ENCODE measurements at places on chromosomes 6 and 20.

DNA sequence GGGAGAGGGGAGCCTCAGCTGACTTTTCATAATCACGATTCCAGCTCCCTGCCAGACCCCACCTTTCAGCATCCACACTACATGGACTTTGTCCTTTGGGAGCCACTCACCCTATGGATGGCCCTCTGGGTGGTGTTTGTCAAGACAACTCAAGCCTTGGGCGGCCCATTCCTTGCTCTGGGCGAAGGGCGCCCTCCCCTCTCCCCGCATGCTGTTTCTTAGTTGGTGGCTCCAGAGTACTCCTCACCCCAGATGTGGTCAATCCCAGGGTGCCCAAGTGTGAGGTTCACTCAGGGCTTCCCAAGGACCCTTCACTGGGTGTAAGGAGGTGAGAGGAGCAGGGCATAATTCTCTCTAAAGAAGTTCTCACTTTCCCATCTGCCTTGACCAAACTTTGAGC lies 710.0 kb downstream of the QKI start:
- DNase-seq: no peak

DNA sequence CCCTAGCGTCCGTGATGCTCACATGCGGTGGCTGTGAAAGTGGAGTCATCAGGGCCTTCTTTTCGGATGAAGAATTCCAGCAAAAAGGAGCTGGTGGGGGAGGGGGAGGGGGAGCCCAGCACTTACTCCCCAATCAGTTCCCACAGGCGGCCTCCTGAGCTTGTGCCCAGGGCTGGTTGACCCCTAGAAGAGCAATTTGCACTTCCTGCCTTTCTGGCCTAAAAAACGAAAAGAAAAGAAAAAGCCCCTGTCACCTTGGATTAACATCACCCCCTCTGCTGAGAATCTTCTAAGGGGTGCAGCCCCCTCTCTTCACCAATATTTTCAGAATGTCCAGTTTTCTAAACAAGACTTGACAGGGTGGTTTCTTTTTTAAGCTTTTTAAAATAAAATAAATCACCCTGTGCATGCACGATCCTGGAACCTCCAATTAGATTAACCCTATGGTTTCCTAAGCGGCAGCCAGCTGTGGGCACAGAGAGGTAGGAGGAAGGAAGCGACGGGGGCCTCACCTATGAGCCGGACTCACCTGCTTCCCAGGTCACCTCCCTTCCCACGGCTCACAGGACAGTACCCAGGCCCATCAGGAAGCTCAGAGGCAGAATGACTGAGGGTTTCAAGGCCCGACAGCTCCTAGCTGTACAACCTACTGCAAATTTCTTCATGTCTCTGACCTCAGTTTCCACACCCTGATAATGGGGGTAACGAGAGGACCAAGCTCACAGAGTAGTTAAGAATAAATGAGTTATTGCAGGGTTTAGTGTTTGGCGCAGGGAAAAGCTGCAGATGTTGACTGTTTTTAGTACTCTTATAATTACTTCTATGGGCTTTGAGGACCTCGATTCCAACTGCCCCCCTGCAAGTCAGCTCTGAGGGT lies 10.5 kb upstream of the TGM2 start:
- DNase-seq: no peak

DNA sequence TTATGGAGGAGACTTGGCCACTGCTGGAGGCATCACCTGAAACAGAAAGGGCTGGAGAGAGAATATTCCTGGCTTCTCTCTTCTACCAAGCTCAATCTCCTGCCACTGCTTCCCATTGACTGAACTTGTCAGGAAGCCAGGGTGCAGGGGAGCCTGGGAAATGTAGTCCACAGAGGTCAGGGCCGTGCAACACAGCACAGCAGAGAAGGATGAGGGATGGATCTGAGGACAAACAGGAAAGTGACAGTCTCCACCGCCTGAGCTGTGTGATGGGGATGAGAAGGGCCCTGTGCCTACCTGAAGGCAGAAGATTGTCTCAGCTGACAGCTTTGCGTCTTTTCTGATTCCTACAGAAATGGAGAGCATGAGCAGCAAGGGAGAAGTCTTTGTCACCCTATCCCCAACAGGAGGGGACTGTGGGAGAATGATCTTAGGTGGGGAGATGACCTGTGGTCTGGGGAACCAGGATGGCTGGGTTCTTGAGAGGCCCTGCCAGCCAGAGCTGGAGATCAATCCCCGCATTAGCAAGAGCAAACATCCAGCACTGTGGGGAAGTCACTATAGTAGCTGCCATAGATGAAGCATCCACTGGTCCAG lies 114.2 kb downstream of the SNX5 start:
- no peak for DNase-seq

DNA sequence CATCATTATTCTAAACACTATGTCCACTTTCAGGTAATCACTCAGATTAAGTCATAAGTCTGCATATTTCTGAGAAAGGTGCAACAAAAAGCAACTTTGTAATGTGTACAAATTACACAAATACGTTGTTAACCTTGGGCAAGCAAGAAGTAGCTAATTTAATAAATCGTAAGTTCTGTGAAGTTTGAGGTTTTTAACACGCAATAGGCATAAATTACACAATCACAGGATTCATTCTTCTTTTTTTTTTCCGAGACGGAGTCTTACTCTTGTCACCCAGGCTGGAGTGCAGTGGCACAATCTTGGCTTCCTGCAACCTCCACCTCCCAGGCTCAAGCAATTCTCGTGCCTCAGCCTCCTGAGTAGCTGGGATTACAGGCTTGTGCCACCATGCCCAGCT lies 57.2 kb upstream of the F13A1 start:
- DNase-seq: no peak

- no peak for DNase-seq
These were observed 105.5 kb downstream of the BMP7 start for GRCh38 chr20:57160985-57161384.

DNA sequence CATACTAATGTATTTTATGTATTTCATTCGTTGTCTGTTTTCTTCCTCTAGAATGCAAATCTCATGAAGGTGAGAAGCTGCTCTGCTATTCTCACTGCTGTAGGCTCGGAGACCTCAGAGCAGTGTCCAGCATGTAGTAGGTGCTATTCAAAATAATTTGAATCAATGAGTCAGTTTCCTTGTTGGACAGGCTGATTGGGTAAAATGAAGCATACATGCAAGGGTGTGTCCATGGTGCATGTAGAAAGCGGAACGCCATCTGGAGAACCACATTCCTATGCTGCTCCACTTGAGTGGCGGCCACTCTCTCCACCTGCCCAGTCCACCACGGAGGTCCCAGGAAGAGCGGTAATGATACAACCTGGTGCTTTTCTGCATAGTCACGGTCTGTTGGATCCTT lies 412.1 kb downstream of the QKI start:
- DNase-seq: no peak

DNA sequence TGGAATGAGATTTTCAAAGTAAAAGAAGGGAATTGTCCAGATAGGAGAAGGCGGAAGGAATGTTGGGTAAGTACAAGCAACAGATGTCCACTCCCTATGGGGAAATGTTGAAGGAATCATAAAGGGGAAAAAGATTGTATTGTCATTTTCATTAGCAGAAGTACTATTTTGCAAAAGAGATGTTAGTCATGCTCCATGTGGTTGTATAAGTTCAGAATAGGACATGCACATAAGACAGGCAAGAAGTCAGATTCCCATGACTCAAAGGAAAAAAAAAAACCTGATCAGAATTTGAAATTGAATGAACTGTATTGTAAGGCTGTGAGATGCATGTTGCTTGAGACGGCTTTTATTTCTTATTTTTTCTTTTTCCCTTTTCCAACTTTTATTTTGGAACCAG lies 36.8 kb downstream of the GRM1 start:
- DNase-seq: no peak

- no peak for DNase-seq
These were observed 17.1 kb downstream of the TPBG start for GRCh38 chr6:82380566-82381185.

GRCh38 chr6:166365221-166365620 lies 17.5 kb downstream of the MPC1 start:
- DNase-seq: no peak

- no peak for DNase-seq
These were observed 70.2 kb downstream of the HFE start for GRCh38 chr6:26157251-26158075.

GRCh38 chr6:133466680-133467079 lies 225.5 kb downstream of the EYA4 start:
- no peak for DNase-seq

DNA sequence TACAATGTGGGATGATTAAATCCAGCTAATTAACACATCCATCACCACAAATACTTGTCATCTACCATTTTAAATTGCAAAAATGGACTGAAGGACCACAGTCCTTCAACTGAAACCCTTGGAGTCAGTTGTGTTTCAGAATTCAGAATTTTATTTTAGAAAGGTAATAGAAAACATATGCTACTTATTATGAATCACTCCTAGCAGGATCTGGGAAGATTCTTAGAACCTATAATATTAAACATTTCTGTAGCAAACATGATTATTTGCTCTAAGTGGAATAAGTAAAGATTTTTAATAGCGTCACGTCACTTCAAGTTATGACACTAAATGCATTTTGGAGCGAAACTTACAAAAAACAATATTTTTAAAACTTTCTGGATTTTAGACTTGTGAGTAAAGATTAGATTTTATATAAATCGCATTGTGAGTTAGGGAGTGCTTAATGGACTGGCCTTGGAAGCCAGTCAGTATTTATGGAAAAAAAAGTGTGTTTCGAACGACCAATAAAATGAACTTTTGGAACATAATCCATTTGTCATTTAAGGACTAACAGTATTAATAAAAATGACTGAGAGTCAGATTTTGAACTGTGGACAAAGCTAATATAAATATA lies 71.8 kb upstream of the PHACTR2 start:
- DNase-seq: no peak

DNA sequence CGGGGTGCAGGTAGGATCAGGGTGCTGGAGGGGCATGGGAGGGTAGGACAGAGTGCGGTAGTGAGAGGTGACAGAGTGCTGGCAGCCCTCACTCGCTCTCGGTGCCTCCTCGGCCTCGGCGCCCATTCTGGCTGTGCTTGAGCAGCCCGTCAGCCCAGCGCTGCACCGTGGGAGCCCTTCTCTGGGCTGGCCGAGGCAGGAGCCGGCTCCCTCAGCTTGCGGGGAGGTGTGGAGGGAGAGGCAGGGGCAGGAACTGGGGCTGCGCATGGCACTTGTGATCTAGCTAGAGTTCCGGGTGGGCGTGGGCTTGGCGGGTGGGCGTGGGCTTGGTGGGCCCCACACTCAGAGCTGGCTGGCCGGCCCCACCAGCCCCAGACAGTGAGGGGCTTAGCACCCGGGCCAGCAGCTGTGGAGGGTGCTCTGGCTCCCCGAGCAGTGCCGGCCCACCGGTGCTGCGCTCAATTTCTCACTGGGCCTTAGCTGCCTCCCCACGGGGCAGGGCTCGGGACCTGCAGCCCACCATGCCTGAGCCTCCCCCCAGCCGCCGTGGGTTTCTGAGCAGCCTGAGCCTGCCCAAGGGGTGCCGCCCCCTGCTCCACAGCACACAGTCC lies 112.8 kb upstream of the DUSP22 start:
- DNase-seq: no peak

- DNase-seq: no peak
These were observed 129.0 kb upstream of the BMP5 start for GRCh38 chr6:56004426-56004825.

GRCh38 chr20:23178806-23179205 lies 92.7 kb upstream of the CD93 start:
- DNase-seq: no peak

GRCh38 chr20:3751675-3752385 lies 15.7 kb downstream of the ADISSP start:
- peak; percentile 75 for DNase-seq

GRCh38 chr6:169811521-169812256 lies 60.3 kb downstream of the ERMARD start:
- DNase-seq: no peak

DNA sequence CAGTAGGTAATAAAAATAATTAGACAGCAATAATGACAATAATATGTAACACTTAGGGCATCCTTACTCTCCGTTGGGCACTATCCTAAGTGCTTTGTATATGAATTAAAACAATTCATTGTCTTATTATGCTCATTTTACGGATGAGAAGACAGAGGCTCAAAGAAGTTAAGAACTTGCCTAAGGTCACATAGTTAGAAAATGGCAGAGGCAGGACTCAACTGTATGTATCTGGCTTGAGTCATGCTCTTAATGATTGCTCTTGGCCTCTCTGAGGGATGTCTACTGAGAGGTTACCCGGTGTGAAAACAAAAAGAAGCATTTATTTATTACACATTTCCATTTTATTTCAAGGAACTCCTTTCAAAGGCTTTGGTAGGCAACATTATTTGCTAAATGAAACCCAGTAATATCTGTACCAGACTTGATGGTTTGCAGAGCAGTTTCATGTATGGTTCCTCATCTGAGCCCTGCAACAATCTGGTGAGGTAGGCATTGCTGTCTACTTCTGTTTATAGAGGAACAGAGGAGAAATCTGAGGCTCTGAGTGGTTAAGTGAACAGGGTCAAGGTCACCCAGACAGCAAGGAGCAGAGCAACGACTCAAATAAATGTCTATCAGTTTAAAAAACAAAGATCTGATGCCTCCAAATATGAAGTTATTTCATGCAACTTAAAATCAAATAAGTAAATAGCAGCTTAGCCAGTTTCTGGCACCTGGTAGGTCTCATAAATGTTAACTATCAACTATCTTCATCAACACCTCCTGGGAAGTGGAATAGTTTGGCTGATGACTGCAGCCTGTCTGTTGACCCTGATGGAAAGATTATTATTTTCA lies 4.2 kb upstream of the PARD6B start:
- DNase-seq: no peak

- no peak for DNase-seq
These were observed 38.4 kb downstream of the ZMYND8 start for GRCh38 chr20:47318027-47318585.

DNA sequence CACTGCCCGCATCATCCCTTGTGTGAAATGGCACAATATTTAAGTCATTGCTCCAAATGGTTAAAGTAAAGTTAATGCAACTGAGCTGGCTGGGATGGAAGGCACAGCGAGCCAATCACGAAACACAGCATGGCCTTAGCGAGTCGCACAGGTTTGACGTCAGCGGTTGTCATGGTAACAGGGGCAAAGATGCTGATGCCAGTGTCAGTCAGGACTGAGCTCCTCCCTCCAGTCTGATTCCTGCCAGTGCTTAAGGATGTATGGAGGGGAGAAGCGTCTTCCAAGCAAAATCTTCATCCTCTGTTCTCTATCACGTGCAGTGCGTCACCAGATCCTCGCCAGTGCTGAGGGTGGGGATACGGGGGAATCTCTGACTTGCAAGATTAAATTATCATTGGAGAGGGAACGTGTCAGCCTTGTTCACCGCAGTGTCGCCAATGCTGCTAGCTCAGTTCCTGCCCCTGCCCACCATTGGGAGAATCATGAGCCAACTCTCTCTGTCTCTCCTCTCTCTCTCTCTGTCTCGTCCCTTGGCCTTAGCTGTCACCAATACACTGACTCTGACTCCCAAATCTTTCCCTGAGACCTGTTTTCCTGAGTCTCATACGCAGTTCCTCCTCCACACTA lies 24.5 kb downstream of the TSPYL4 start:
- peak; percentile 27 for DNase-seq
